ENCODE measurements at places on chromosomes 12 and 14.

DNA sequence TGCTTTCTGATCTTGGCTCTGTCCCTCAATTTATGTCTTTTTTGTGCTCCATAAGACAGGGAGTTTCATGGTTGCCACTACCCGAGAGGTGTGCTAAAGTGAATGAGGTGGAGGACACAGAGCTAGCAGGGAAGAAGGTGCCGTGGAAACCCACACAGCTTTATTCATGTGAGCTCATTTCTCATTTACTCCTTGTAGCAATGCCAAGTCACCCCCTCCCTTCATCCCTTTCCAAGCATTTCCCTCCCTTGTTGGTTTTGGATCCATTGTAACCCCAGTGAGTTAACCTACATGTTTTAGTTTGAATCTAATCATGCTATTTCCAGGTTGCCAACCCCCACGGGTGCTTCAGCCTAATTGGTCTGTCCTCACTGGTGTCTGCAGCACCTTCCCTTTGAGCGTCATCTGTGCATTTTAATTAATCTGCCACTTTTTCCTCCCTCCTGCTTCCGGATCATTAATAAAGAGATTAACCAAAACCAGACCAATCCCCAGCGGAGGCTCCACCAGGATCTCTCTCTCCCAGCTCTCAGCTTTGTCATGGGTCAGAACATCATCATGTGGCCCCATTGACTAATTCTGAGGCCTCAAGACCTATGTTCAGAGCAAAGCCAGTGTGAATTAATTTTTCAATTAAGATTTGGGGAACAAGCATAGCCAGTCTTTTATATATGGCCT, 56.2 kb downstream of the NTF3 start:
- no peak for DNase-seq

GRCh38 chr14:102545461-102546265, 36.1 kb upstream of the ANKRD9 start:
- DNase-seq: no peak

DNA sequence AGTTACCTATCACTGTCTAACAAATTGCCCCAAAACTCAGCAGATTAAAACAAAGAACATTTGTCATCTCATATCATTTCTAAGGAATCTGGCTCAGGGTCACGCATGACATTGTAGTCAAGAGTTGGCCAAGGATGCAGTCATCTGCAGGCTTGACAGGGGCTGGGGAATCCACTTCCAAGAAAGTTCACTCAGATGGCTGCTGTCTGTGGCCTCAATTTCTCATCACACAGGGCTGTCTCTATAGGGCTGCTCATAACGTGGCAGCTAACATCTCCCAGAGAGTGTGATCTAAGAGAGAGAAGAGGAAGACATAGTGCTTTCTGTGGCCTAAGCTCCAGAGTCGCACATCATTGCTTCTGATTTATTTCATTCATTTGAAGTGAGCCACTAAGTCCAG, 17.0 kb upstream of the IL22 start:
- DNase-seq: no peak

DNA sequence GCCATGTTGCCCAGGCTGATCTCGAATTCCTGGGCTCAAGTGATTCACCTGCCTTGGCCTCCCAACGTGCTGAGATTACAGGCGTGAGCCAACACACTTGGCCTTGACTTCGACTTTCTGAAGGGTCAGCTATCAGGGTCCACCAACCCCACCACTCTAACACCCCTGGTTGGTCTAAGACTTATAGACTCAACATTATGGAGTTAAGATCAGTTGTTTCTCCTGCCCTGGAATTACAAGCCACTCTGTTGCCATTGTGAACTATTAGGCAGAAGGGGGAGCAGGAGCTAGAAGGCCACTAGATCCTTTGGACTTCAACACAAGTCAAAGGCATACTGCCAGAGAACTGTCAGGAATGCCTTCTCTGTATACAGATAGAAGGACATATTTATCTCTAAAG, 1.9 kb upstream of the PSMB11 start:
- no peak for DNase-seq

- DNase-seq: no peak
Measured at GRCh38 chr12:65084579-65084978, 36.5 kb downstream of the WIF1 start.

DNA sequence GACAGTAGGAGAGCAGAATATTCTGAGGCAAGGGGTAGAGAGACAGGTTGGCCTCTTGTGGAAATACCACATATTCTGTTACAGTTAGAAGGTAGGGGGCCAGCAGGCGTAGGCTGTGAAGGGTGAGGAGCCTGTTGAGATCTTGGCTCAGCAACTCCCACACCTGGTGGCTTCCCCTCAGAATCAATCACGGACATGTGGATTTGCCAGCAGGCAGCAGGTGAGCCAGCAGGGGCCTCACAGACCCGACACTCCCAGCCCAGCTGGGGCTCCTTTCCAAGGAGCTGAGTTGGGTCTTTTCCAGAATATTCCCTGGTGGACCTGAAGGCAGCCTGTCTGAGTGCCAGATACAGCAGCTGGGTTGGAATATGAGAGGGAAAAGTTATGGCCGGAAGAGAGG, 150.0 kb upstream of the CRY1 start:
- no peak for DNase-seq

GRCh38 chr14:104036212-104036611, 49.3 kb upstream of the ASPG start:
- no peak for DNase-seq

DNA sequence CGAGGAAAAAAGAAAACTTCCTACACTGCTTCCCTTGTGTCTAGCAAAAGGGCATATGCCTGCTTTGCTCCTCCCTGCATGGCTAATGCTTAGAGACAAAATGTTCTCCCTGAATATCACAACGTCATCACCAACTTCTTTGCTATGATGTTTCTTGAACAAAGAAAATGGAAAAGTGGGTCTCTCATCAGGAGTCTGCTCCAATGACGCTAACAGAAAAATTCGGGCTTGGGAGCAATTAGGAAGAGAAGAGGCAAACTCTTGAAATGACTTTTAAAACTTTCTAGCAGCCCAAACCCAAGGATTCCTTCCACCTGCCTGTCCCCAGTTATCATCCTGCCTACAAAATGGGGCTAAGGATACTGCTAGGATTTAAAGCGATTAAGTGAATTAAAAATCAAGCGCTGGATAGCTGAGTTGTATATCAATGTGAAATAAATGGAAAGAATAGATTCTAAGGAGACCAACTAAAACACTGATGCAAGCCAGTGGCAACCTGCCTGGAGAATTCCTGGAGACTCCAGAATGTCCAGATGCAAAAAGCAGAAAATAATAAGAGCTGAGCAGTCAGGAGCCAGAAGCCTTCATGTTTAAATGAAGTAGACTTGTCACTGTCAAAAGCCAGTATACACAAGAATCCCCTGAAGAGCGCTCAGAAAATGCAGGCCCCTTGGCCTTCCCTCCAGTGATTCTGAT, 183.8 kb downstream of the DPF3 start:
- no peak for DNase-seq

DNA sequence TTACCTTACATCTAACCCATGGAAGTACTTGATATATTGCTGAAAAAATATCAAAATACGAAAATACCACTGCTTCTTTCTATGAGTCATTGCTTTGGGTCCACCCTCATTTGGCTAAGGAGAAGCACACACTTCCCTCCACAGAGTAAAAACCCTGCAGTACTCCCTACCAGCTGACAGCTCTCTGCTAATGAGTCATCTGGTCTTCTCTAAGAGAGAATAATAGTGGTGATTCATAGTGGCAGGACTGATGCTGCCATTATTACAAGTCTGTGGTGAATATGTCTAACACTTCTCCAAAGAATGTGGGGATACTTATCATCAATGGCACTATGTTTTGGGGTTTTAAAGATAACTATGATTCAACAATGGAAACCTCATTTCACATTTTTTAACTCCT, 90.7 kb downstream of the PPFIA2 start:
- DNase-seq: no peak

- DNase-seq: no peak
Measured at GRCh38 chr12:27517546-27517945, 6.5 kb upstream of the PPFIBP1 start.

GRCh38 chr14:72643317-72643801, 250.5 kb downstream of the DPF3 start:
- DNase-seq: no peak

DNA sequence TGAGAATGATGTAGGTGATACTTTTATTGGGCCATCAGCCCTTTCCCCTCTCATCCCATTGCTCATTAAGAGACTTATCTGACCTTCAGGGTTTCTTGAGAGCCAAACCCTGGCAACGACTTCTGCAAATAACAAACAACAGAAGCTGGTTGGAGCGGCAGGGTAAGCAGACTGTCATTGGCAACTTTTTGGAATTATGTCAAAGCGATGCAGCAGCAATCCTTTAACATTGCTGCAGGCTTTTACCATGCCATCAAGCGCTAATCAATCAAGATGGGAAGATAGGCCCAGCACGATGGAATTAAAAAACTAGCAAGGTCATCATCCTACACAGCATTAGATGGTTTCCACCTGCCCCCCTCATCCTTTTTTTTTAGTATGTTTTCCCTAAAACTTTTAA, 406.1 kb upstream of the PDE3A start:
- no peak for DNase-seq

DNA sequence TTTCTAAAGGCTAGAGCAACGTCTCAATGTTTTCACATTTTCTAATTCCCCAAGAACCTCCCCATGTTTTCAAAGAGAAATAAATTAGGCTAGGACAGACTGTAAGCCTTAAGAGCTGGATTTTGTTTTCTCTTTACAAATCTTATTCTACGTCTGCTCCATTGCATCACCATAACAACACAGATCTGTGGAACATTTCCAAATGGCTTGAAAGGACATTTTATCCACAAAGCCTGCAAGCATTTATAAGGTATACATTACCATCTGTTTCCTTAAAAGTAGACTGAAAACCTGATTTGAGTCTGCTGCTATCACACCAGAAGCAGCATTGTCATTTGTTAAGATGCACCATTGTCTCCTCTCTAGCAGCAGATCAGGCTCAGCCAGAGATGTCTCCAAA, 115.3 kb upstream of the PLEKHA5 start:
- no peak for DNase-seq

DNA sequence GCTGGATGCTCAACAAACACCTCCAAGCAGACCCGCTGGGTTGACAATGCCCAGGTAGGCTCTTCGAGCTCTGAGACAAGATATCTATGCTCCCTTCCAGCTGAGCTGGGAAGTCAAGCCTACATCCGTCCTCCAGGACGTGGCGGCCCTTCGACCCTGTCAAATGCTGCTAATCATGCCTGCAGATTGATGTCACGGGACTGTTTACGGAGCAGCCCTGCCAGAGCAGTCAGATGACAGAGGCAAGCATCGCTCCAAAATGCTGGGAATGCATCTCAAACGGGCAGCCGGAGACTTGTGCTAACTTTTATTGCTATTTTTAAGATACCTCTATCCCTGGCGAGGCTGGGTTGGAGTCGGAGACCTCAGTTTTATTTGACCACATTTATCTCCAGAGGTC, 139.2 kb downstream of the NTF3 start:
- DNase-seq: no peak

DNA sequence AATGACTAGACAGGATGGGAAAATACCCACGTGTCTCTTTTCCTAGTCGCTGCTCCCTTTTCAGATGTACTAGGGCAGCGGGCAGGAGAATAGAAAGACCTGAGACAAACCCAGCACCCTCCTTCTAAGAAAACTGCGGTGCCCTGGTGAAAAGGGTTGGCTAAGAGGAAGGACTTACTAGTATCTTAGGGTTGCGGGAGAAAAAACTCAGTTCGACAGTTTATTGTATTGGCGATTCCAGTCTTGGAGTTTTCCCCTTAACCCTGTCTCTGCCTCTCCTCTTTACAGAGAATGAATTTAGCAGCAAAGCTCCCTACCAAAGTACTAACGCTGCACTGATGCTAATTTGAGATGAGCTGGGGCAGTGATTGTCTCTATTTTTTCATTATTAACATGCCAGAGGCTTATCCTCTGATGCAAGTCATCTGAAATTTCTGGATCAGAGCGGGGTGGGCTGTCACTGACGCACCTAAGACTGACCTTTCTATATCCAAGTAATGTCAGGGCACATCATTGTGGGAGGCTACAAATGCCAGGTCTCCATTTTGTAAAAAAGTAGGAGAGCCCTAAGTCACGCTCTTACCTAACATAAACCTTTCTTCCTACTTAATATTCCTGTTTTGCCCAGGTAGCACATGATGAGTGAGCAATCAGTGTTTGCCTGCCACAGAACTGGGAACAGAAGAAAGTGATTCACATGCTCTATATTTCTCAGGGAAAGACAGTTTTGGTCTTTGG, 916 bp upstream of the PAWR start:
- DNase-seq: no peak

DNA sequence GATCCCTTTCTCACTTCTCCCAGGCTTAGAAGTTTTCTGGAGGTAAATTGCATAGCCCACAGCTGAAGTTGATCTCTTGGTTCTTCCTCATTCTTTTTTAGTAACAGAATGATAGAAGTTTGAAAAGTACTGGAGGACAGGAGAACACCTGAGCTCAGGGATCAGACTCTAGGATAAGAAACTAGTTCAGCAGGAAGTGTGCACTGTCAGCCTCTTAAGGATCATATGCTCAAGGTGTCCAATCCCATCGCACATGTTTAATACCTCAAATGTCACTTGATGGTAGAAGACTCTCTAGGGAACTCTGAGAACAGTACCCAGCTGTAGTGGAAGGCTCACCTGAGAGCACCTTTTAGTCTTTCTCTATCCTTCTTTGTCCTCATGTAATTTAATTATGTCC, 14.7 kb upstream of the LIMA1 start:
- no peak for DNase-seq

DNA sequence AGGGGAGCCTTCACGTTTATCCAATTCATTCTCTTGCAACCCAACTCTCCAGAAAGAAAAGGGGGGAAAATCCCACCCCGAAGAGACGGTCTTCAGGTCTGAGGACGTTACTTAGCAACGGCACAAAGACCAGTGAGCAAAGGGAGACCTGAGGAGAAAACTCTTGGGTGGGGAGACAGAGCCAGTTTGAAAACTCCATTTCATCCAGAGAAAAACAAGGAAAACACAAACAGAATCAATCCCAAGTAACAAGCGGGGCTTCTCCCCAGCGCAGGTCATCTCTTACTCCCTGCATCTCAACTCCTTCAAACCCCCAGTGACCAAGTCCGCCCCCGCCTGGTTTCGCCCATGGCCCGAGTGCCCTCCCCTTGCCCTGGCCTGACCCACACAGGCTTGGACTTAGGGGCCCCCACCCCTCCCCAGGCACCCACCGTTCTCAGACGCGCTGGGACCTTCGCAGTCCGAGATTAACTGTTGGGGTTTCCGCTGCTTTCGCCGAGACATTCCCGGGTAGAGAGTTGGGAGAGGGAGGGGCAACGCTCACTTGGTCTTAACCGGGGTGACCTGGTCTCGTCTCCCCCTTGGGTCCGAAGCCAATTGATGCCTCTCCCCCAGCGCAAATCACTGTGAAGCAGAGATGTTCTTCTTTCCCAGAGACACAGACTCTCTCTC, 10.4 kb upstream of the SALL2 start:
- no peak for DNase-seq

DNA sequence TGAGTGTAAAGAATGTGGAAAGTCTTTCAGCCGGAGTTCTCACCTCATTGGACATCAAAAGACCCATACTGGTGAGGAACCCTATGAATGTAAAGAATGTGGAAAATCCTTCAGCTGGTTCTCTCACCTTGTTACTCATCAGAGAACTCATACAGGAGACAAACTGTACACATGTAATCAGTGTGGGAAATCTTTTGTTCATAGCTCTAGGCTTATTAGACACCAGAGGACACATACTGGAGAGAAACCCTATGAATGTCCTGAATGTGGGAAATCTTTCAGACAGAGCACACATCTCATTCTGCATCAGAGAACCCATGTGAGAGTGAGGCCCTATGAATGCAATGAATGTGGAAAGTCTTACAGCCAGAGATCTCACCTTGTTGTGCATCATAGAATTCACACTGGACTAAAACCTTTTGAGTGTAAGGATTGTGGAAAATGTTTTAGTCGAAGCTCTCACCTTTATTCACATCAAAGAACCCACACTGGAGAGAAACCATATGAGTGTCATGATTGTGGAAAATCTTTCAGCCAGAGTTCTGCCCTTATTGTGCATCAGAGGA, 25.1 kb upstream of the ZNF268 start:
- DNase-seq: no peak
